ENCODE measurements at places on chromosomes 5 and 9. TPM values are rescaled to one million over a fixed set of nuclear protein-coding genes. Genes with fewer than 3 reads are reported as not detected.

NFIL3 gene
- total RNA-seq, result 11.3 TPM

ZCCHC7 gene
- 15.3 TPM for total RNA-seq

BTNL8 gene
- not detected for total RNA-seq

GAS1 gene
- 29.7 TPM for total RNA-seq
